ENCODE measurements at places on chromosomes 7 and 10.

GRCh38 chr10:74557098-74557497 lies 269.3 kb upstream of the KAT6B start:
- DNase-seq: no peak

DNA sequence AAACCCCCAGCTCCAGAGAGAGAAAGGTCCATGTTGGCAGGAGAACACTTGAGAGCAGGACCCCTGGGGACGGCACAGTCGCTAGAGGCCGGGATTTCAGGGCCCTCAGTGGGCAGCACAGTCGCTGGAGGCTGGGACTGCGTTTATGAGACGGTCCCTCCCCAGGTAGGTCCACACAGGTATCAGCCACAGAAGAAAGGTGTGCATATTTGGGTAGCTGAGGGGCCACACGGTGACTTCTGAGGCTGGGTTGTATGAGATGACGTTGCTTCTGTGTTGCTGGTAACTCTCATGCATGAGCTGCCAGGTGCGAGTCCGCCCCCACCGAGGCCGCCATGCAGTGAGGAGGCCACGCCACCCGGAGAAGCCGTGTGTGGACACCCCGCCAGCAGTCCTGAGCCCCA lies 56.9 kb upstream of the PPP2R2D start:
- no peak for DNase-seq

GRCh38 chr10:133129859-133130495 lies 30.0 kb upstream of the KNDC1 start:
- no peak for DNase-seq

DNA sequence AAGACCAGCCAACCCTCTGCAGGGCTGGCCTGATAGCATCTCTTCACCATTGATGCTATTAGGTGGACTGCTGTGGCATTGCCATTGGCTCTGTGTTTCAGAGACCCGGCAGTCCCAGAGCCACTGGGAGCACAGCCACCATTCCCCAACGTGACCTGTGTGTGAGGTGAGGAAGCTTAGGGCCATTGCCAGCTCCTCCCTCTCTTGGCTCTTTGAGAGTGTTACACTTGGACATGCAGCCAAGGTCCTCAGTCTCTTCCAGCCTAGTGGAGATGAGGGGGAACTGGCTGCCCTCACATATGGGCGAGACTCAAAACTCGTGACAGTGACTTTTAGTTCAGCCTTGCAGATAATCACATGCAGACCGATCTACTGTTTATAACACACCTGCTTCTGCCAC lies 39.3 kb upstream of the HMX3 start:
- no peak for DNase-seq

All from DMS 273 treated with DMSO at 0.1 percent for 48 hours (cell line).